ENCODE measurements at places on chromosomes 4 and X.
A peak's percentile ranks its signal among the peaks of the same experiment; 100 is the strongest.

- DNase-seq, result no peak
Observed at GRCh38 chr4:147012059-147012707, 66.5 kb upstream of the TTC29 start.

DNA sequence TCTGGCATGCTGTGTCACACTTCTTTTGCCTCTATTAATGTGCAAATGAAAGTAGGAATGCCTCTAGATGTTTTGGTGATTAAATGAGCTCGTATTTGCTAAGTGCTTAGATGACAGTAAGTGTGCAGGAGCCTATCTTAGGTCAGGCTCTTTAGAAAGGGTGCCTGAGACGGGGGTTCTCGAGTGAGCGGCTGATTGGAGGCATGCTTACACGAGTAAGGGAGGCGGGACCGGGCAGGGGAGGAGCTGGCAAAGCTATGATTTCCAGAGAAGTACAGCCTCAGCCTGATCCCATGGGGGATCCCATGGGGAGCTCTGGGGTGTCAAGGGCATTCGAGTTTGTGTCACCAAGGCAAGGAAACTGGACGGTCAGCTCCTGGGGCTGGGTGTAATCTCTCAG lies 44.8 kb downstream of the CLDN34 start:
- DNase-seq, result no peak

DNA sequence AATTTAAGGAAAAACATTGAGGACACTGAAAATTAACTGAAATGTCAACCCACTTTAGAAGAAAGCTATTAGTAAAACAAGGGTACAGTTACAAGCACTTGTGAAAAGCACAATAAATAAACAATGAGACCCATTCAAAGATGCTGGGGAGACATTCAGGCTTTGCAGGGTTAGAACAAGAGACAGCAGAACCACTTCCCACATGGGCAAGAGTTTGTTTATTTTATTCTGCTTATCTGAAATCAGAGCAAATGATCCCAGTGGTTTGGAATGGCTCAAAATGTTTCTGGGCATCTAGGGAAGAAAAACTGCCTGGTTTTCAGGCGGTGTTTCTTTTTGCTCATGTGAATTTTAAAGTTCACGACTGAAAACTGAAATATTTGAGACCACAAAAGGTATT lies 42.4 kb downstream of the PPP3CA start:
- no peak for DNase-seq

DNA sequence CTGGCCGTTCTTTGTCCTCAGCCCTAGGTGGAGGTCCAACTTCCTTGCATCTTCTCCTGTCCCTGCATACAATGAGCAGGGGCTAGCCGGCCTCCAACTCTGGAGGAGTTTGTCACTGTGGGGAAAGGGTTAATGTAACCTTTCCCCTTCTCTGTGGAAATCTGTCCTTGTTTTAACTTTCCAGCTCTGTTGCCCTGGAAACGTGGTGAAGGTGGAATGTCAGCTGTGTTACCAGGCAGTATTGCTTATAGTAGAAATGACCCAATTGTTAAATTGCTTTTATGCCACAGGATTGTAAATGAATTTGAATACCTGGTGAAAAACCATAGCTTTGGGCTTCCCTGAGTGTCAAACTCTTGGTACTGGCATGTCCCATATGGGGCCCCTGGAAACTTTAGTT lies 131.6 kb upstream of the SCML1 start:
- no peak for DNase-seq

DNA sequence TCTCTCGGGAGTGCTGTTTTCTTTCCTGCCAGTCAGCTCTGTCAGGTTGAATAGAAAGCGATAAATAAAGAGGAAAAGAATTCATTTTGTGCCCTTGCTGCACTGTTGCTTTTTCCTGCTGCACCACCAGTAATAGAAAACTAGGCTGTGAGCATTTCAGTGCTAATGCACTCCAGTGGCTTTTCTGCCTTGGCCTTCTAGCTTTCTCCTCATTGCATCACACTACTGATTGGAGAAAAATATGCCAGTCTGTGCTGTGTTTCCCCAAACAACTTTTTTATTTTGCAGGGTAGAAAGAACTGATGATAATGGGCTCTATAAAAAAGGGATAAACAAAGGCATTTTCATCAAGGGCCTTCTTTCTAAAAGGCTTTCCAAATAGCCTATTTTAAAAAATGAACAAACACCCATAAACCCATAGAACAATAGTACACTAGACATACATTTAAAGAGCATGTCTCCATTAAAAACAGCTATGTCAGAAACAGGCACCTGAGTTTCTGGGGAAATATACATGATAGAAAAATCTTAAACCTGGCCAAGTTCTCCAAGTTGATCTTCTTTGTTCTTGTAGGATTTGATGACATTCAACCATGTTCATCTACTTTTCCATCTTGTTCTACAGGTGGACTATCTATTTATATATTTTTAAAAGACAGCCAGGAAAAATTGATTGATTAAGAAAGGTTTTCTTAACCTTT lies 86.3 kb downstream of the GPRIN3 start:
- DNase-seq, result no peak

- DNase-seq, result no peak
Observed at GRCh38 chr4:52660643-52661042, 1.5 kb upstream of the USP46 start.

DNA sequence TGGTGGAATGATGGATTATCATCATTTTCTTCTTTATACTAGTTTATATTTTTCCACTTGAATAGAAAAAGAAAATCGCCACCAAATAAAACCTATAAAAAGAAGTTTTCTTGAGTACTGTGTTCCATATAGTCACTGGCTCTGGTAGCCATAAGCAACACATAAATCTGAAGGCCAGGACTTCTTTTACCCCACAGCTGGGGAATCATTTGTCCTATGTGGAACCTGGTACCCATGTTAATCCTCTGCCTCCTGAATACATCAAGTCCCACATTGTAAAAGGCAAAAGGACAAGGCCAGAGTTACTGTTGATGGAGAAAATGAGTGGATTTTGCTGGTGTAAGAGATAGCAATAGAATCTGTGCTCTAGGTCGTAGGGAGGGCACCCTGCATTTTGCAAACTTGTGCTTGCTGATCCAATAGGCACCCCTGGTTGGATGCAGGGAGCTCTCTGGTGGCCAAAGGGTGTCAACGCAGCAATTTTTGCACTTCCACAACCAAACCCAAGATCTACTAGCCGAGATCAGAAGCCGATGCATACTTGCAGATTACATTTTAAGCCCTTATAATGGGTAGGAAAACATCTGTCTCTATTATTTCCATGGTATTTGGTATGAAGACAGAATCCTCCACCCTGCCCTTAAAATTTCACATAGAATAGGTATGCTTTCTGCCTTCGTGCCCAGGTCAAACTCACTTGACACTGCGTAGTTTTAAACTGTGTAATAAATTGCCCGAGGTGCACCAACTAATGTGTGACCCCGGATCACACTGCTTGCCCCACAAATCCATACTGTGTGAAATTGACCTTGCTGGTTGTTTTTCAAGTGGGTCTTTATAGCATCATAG lies 146.2 kb upstream of the SCML1 start:
- peak; percentile 59 for DNase-seq

- no peak for DNase-seq
Observed at GRCh38 chr4:184102927-184103326, 114.7 kb downstream of the ENPP6 start.

DNA sequence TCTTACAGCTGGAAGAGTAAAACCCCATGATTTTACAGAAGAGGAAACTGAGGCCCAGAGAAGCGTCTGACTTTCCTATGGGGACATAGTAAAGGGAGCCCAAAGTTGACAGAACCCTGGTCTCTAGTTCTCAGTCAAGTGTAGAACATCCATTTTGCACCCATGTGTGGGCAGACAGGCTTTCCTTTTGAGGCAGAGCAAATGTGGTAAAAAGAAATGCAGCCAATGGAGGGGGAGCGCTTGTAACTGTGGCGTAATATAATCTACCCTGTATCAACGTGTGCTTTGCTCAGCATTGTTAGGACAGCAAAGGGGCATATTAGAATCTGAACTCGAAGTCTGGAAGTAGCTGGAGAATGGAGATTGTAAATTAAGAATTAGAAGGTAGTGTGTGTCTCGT lies 8.8 kb downstream of the MAMLD1 start:
- DNase-seq, result no peak

DNA sequence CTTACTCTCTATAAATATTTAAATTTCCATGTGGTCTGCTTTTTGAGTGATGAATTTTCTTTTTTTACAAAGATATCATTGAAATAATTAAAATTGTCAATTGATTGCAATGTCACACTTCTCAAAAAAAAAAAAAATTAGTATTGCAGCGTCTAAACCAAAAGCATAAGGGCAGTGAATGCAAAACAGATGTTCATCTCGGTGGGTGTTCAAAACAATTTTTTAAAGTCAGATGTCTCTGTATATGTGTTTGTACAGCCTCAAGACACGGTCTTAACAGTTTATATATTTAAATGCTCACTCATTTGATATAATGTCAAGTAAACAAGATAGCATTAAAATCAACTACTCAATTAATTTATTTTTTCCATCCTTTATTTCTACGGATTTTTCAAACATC lies 52.3 kb downstream of the PALLD start:
- DNase-seq, result no peak

- no peak for DNase-seq
Observed at GRCh38 chr4:2371765-2372487, 46.5 kb downstream of the ZFYVE28 start.

GRCh38 chr4:110055158-110055768 lies 142.6 kb downstream of the EGF start:
- DNase-seq, result no peak

- no peak for DNase-seq
Observed at GRCh38 chr4:142600952-142601351, 245.1 kb downstream of the INPP4B start.

DNA sequence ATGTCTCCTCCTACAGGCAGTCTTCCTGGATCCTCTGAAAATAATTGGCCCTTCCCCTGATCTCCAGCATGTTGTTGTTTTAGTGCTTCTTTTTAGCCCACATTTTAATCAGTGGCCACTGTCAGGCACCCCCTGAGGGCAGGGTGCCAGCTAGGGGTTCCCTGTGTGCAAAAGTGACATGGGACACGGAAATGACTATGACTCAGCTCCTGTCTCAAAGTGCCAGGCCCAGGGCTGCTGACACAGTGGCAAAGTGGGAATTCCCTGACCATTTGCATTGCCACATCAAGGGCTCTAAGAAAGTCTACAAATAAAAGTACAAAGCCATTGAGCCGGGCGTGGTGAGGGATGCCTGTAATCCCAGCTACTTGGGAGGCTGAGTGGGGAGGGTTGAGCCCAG lies 24.8 kb downstream of the HMX1 start:
- peak; percentile 11 for DNase-seq

DNA sequence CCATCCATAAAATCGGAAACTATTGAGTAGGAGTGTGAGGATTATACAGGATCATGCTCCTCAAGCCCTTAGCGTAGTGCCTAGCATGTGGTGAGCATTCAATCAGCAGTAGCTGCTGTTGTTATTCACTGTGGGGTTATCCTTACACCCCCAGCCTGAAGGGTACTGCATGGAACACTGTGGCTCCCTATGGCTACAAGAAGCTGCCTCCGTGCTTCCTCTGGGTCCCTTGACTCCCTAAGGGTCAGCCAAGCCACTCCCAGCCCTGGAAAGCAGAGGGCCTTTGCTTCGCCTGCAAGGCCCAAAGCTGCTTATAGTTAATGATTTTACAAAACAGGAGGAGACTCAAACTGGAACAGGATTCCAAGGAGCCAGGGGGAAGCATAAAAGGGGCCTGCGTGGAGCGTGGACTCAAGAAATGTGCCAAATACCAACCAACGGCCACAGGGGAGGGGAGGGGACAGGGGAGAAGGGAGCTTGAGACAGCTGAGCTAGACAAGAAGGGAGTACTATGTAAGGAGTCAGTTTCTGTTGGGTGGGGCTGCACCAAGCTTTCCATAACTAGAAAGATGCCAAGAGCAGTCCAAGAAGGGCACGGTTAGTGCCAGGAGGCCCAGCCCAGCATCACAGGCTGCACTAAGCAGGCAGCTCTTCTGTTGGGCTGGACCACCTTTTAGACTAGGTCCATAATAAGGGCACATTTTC lies 15.9 kb downstream of the SEPTIN6 start:
- DNase-seq, result no peak

GRCh38 chr4:89222170-89222569 lies 85.4 kb downstream of the GPRIN3 start:
- no peak for DNase-seq

DNA sequence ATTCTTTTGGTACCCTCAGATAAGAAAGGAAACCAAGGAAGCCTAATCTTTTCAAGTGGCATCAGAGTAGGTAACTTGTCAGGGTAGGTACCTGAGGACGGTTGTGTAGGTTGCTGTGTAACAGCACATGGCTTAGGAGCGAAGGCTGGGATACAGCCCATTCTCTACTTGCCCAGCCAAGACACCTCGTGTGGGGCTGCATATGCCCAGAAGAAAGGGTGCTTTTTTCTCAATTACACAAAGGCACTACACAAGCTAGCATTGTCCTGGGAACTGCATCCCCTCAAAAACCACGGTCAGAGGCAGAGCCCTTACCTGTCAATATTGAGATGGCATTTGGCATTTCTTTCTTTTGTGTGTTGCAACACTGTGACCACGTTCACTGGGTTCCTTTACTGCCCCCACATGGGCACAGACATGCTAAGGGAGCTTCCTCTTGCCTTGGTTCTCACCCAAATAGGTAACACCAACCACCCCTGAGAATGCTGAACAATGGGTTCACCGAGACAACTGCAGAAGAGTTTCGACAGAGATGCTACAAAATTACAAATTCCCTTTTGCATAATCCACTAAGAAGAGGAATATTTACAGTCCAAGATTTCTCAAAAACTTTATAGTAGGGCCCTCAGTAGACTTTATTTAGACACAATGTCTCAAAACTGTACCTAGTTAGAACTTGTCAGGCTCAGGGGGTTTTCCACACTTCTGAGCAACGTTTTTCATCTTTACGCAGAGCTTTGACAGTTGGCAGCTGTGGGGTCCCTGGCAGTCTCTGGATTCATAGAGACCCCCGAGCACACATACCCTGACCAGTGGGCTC lies 35.8 kb upstream of the TNIP3 start:
- DNase-seq, result peak; percentile 52

DNA sequence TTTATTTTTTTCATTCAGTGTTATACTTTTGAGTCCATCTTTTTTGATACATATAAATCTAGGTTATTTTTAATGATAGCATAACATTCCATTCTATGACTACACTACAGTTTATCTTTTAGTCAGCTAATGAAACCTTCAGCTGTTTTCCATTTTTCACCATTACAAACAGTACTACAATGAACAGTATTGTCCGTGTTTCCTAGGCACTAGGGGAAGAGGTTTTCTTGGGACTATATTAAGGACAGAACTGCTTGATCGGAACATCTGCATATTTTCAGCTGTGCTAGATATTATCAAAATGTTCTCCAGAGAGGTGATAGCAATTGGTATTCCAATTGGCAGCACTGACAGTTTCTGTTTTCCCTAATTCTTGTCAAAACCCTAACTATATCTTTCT lies 44.3 kb upstream of the HCCS start:
- DNase-seq, result no peak

DNA sequence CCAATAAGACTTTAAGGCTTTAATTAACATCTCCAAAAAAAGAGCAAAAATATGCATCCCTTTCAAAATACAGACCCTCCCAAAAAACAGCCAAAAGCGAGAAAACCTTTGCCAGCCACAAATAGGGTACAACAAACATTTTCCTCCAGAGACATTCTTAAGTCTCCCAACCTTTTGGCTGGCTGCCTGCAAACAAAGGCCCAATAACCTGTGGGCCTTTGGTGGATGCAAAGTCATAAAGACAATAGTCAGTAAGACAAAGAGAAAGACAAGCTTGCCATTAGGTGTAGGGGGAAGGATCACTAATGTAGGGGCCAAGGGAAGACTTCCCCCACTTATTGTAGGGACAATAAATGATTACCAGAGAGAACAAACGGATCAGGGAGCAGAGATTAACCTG lies 215.5 kb upstream of the ZFP42 start:
- DNase-seq, result no peak

GRCh38 chrX:2705046-2705832 lies 14.1 kb downstream of the CD99 start:
- no peak for DNase-seq
